Stimulated activated CD4-positive, alpha-beta T cell treated with anti-CD3 and anti-CD28 coated beads, Interleukin-2, amount 100 ng/mL, for 24 hours (primary cell): ENCODE measurements at places on chromosomes 1 and 21.

DNA sequence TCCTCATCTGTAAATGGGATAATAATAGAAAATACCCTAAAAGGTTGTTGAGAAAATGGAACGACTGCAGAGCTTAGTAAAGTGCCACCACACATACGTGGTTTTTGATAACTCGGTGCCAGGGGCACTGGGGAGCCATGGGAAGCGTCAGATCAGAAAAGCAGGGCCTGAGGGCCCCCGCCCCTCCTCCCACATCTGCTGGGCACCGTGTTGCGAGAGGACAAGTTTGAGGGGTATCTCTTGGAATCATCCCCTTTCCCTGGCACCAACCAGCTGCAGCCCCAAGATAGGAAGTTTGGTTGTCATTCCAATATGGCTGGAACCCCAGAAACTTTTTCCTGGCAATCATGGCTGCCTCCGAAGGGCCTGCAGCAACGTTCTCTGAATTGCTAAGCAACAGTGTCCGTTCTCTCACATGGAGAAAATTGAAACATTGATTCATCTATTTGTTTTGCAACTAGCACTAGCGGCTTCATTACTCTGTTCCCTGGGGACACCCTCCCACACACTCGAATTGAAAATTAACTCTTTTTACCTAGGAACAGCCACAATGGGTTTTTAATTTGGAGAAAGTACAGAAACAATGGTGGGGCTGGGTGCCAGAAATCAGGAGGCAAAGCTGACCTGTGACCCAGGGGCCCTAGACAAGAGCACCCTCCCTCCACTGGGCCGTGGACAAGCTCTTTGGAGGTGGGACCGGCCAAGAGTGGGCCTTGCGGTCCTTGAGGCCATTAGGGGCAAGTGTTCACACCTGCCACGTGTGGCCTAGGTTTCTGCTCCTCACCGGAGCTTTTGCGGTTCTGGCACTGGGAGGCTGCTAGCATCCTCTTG is 190.0 kb upstream of the VAMP3 start:
- no peak for DNase-seq

DNA sequence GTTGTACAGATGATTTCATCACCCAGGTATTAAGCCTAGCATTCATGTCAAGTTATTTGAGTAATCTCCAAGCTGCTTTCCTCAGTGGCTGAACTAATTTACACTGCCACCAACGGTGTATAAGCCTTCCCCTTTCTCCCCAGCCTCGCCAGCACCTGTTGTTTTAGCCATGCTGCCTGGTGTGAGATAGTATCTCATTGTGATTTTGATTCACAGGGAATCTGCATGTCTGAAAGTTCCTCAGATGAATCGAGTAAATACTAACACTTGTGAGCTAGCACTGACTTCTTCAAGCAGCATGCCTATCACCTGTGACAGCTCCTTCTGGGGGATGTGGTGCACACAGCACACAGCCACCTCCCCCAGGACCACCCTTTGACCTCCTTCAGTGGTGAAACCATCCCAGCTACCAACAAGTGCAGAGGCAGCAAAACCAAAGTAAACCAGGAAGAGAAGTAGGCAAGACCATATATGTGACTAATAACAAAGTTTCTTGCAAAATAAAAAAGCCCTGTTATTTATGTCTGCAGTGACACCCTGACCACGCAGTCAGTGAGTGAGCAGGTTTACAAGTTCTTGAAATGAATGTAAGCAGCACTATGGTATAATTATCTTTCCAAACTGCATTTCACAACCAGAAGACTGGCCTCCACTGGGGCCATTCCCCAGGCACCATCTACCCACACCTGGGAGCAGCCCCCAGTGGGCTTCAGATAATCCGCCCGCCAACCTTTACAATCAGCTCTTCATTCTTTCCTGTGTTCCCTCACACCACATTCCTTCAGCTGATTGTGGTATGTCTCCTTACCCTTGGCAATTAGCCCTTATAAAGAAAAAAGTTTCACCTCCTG is 173.8 kb downstream of the ETS2 start:
- no peak for DNase-seq

GRCh38 chr1:24117132-24117531 is 5.2 kb upstream of the MYOM3 start:
- no peak for DNase-seq

- DNase-seq = no peak
These were observed 113.4 kb upstream of the SPAG17 start for GRCh38 chr1:118298397-118298796.

GRCh38 chr1:209402697-209403096 is 180.8 kb upstream of the CAMK1G start:
- DNase-seq = no peak

DNA sequence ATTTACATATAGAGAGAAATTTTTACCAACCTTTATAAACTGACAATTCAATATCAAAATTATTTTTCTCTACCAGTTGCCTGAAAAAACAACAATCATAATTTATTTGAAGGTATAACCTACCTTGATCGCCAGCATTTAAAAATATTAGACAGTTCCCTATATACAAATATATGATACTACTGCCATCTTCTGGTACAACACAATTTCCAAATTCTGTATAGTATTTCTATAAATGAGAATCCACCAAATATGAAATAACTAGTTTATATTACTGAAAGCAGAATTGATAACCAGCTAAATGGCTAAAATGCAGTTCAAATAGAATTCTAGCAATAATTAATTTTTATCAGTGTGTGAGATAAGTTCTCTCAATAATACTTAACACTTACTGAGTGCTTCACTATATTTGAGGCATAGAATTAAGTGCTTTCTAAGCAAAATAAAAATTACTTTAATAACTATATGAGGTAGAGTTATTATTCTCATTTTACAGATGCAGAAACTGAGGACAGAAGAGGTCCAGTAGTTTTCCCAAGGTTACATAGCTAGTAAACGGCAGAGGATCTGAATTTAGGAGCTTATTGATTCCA is 75.6 kb downstream of the PIGK start:
- no peak for DNase-seq
